CD4-positive, alpha-beta T cell treated with Interleukin-17A for 1 hour (primary cell): ENCODE measurements at places on chromosomes 12 and 14.
A peak's percentile ranks its signal among the peaks of the same experiment; 100 is the strongest.

- no peak for DNase-seq
Observed at GRCh38 chr12:125049093-125049458, 16.2 kb upstream of the AACS start.

DNA sequence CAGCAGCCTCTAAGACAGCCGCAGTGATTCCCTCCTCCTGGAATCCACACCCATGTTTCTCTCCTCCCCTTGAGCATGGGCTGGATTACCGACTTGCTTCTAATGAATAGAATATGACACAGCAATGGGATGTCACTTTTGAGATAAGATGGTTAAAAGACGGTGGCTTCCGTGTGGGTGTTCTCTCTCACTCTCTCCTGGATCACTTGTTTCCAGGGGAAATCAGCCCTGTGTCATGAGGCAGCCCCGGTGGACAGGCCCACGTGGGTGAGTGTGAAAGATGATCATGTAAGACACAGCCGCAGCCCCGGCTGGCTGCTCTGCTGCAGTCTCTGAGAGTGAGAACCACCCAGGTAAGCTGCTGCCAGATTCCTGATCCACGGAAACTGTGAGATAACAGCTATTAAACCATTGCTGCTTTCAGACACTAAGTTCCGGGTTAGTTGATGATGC is 10.7 kb downstream of the MOAP1 start:
- no peak for DNase-seq

GRCh38 chr14:39430762-39431415 is 1.3 kb downstream of the FBXO33 start:
- peak; percentile 17 for DNase-seq

- no peak for DNase-seq
Observed at GRCh38 chr12:104470521-104470920, 13.8 kb downstream of the CHST11 start.

GRCh38 chr12:3081886-3082285 is 4.7 kb downstream of the TSPAN9 start:
- no peak for DNase-seq

DNA sequence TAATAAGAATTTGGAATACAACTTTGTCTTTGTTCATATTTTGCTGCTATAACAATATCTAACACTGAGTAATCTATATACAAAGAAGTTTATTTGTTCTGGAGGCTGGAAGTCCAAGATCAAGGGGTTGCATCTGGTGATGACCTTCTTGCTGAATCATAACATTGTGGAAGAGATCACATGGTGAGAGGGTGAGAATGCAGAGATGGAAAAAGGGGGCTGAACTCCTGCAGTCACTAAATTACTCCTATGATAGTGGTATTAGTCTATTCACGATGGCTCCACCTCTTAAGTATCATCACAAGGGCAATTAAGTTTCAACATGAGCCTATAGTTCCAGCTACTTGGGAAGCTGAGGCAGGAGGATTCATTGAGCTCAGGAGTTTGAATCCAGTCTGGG is 4.5 kb upstream of the AKAP6 start:
- no peak for DNase-seq

- no peak for DNase-seq
Observed at GRCh38 chr12:131507881-131508280, 203.0 kb upstream of the SFSWAP start.
